ENCODE measurements at places on chromosomes 12 and 14.

DNA sequence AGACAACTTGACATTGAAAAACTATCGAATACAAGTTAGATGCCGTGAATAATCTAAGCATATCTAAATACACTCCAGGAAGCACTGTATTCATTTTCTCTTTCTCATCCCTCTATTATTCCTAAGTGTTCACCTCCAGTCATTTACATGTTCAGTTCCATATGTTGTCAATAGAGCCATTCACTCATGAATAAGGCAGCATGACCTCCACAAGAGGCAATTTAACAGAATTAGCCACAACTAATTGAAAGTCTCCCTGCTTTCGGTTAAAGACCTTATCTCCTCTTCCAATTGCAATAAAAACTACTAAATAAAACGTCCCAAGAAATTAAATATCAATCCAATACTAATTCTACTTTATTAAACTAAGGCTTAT lies 1.8 kb downstream of the LRIG3 start:
- no peak for DNase-seq

DNA sequence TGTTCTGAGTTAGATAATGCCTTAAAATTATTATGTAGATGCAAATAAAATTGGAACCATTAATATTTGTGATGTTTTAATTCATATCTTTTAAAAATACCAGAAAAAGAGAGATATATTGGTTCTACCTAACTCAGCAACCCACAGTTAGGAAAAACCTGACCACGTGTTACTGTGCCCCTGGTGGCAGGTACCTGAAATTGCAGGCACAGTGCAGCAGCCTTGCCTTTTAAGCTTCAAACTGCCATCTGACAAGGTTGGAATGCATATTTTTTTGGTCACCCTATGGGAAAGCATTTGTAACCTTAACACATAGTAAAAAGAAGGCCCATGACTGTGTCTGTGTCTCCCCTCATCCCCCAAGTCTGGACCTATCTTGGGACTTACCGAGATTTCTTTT lies 109.4 kb upstream of the NOS1 start:
- DNase-seq, result no peak

DNA sequence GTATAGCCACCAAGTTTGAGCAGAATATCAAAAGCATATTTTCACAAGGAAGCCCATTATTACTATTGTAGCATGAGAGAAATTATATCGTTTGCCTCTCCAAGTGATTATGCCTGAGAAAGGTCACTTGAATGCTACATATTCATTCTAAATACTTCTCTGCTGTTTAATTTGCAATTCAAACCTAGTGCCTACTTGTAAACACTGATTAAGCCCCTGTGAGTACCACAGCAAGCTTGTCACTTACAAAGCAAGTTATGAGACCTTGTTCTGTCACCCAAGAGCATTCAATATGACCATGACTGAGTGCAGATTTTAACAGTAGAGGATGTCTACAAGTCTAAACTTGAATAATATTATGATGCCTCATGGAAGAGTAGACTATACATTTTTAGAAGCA lies 124.7 kb upstream of the SSTR1 start:
- DNase-seq, result no peak

DNA sequence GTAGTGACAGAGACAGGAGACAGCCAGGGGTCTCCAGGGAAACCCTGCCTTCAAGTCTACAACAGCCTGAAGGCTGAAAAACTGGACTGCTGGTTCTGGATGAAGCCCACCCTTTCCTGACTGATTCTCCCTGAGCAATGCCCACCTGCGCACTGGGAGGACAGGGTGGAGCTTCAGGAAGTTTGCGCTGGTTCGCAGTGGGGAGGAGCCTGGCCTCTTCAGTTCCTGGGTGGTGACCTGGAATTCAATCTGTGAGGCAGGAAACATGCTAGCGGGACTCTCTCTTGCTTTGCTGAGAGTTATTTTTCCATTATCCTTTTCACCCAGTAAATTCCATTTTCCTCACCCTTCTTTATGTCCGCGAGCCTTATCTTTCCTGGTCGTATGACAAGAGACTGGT lies 600.8 kb downstream of the TRHDE start:
- no peak for DNase-seq

GRCh38 chr12:20711846-20712245 lies 16.7 kb downstream of the SLCO1C1 start:
- no peak for DNase-seq

GRCh38 chr14:96847451-96847850 lies 50.3 kb downstream of the VRK1 start:
- DNase-seq, result no peak

GRCh38 chr14:99802301-99803105 lies 9.3 kb downstream of the EML1 start:
- no peak for DNase-seq

- no peak for DNase-seq
Observed at GRCh38 chr12:67802731-67803130, 154.2 kb downstream of the DYRK2 start.

GRCh38 chr12:135138-135537 lies 68.6 kb downstream of the IQSEC3 start:
- no peak for DNase-seq

DNA sequence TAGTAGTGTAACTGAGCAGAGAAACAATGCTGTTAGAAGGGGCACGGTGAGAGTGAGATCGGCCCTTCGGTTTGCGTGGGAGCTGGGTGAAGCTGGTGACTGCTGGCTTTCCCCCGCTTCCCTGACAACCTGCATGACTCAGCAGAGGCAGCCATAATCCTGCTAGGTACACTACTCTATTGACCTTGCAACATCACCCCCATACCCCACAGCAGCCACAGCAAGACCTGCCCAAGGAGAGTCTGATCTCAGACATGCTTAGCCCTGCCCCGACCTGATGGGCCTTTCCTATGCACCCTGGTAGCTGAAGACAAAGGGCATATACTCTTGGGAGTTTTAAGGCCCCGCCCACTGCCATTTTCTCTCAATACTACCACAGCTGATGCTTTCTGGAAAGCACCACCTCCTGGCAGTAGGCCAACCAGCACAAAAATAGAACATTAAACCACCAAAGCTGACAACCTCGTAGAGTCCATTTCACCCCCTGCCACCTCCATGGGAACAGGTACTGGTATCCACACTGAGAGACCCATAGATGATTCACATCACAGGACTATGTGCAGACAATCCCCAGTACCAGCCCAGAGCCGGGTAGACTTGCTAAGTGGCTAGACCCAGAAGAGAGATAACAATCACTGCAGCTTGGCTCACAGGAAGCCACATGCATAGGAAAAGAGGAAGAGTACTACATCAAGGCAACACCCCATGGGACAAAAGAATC lies 75.9 kb upstream of the RGS6 start:
- DNase-seq, result no peak

DNA sequence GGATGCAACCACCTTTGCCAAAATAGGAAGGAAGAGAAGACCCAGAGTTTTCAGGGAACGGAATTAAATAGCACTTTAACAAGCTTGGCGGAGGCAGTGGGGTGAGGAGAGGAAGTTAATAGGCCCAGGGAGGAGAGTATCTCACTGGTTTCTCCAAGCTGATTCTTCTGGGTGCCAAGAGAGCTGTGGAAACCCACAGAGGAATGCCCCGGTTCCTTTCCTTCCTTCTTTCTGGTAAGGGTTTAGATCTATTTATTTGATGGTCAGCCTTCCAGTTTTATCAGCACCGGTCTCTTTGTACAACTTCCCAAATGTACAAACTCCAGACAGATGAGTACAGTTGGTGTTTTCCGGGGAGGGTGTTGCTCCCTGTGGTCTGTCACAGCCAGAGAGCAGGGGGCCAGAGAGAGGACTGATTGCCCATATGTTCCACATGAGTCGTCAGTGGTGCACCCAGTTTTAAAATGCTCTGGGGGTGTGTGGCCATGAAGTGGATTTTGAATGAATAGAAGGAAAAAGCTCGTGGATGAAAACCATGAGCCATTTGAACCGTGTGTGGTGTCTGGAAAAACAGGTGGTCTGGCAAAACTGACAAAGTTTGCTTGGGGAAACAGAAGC lies 26.6 kb downstream of the PRKCH start:
- no peak for DNase-seq

DNA sequence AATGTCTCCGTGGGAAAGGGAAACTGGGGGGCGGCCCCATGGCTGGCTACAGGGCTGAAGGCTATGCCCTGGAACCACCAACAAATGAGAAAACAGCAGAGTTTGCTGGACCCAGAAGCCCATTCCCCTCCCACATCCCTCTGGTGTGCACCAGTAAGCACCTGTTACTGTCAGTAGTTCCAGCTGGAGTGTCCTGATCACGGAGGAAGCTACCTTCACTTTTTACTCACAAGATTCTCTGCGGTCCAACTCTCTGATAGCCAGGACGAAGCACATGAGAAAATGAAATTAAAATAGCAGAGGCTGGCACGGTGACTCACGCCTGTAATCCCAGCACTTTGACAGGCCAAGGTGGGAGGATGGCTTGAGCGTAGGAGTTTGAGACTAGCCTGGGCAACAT lies 22.7 kb upstream of the MEG3 start:
- DNase-seq, result no peak

DNA sequence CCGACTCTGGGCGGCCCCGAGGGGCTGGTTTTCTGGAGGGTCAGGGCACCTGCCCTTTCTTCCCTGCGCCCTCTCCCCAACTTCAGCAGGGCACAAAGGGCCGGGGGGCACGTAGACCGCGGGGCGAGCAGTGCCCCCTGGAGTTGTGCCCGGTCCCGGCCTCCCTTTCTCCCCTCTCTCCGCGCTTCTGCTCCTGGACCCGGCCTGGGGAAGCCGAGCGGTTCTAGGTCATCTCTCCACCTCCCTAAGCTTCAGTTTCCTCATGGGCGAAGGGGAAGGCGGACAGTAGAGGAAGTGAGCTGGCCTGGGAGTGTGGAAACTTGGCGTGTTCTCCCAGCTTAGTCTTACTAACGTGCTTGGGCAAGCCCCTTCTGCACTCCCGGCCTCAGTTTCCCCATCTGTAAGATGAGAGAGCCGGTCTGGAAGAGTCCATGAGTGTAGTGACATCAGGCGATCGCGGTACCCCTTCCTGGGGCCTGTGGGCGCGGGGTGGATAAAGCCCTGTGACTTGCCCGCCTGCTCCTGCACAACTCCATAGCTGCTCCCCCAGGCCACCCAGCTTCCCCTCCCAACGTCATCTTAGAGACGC lies 158.6 kb upstream of the PARP11 start:
- no peak for DNase-seq

DNA sequence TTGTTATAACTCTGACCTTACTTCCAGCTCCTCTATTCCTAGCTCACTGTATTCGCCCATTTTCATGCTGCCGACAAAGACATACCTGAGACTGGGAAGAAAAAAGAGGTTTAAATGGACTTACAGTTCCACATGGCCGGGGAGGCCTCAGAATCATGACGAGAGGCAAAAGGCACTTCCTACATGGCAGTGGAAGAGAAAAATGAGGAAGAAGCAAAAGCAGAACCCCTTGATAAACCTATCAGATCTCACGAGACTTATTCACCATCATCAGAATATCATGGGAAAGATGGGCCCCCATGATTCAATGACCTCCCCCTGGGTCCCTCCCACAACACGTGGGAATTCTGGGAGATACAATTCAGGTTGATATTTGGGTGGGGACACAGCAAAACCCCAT lies 14.5 kb upstream of the PHC1 start:
- no peak for DNase-seq

GRCh38 chr14:57575482-57575881 lies 81.8 kb upstream of the CCDC198 start:
- no peak for DNase-seq

DNA sequence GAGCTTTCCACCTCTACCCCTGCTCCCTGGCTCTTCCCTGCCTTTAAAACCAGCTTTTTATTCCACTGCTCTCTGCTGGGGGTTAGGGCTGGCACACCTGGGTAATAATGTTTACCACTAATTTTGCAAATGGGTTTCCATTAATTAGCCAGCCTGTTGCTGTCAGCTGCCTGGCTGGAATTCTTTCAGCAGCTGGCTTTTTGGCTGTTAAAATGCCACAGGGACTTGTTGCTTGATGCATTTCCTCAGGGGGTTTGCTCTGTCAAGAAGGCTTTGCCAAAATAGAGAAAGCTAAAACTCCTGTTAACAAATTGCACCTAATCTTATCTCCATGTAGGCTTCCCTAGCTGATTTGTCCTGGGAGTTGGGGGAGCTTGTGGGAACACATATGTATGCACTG lies 51.8 kb upstream of the PSMC1 start:
- no peak for DNase-seq

DNA sequence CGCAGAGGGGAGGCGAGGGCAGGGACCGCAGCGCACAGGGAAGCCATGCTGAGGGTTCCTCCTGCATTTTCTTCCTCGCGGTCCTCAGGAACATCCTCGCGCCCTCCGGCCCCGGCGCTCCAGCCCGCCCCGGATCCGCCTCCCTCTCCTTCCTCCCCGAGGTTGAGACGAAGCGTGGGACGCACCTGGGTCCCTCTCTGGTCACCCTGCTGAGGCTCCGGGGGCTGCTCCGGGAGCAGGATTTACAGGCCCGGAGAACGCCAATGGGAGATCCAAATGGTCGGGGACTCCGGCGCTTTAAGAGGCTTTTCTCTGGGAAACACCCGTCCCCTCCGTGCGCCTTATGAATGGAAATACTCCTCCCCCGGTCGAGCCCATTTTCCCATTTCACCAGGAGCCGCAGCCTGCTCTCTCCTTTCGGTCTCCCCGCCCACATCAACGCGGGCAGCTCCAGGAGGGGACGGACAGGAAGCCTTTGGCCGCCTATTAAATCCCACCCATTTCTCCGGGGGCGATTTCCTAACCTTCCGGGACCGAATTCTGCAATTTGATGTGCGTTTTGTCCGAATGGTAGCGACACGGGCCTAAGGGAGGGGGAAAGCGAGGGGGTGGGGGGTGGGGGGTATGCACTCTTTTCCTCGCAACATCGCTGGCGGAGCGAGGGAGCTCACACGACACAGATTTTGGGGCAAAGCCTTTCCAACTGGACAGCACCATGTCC lies at the start of gene UNC79:
TSS of gene UNC79 (plus strand) at position 625 of the 721 bp plus-strand sequence. CDS start at position 716, 91 bp downstream.
- DNase-seq, result no peak

DNA sequence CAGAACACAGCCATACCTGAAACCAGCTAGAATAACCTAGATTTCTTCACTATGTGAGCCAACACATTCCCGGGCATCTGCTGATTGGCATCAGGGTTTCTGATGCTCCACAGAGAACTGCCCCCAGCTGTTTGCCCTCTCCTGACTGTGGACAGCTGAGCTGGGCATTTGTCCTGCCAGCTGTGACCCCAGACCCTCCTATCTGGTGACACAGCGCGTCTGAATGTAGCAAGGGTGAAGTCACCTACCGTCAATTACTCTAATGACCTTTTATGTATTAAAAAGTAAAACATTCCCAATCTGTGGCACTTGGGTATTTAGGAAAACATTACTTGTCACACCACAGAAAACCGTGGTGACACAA lies 29.7 kb upstream of the SFSWAP start:
- no peak for DNase-seq

- no peak for DNase-seq
Observed at GRCh38 chr14:83163016-83163415, 1629.4 kb upstream of the SEL1L start.

GRCh38 chr12:58321414-58321813 lies 380.0 kb downstream of the ATP23 start:
- DNase-seq, result no peak

- no peak for DNase-seq
Observed at GRCh38 chr12:113276946-113277500, 55.8 kb downstream of the TPCN1 start.

- DNase-seq, result no peak
Observed at GRCh38 chr14:96246539-96246847, 9.5 kb upstream of the BDKRB1 start.
